ENCODE measurements at places on chromosomes 5 and 9.

GRCh38 chr5:2383698-2384065 lies 367.8 kb downstream of the IRX2 start:
- no peak for DNase-seq

- no peak for DNase-seq
These were observed 194.1 kb downstream of the RANBP17 start for GRCh38 chr5:171055875-171056454.

GRCh38 chr9:127417131-127418036 lies 6.8 kb upstream of the ZNF79 start:
- DNase-seq: no peak

DNA sequence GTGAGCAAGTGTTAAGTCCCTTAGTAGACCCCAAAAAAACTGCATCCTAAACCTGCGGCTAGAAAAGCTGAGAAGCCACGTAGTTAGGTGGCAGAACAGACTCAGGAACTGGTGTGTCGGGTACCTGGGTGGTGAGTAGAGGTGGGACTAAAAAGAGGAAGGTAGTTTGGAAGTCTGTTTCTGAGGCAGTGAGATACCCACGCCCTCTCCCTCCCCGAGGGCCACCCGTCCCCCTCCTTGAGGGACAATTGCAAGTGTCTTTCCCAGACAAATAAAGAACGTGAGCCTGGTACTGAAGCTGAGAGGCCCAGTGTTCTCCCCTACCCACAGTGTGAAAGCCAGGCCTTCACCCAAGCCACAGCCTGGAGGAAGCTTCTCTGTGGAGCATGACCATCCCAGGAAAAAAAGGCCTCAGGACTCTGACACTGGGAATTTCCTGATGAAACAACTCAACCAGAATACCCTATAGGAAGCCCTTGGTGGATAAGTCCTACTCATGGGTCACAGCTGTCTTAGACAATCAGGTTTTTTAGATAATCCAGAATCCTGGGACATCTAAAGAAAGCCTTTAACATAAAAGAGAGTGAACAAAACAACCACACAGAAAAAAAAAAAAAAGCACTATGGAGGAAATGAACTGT lies 7.0 kb upstream of the CD74 start:
- DNase-seq: no peak

- no peak for DNase-seq
These were observed 27.3 kb downstream of the PPARGC1B start for GRCh38 chr5:149757197-149757947.

GRCh38 chr5:53326424-53327153 lies 153.8 kb upstream of the FST start:
- no peak for DNase-seq

DNA sequence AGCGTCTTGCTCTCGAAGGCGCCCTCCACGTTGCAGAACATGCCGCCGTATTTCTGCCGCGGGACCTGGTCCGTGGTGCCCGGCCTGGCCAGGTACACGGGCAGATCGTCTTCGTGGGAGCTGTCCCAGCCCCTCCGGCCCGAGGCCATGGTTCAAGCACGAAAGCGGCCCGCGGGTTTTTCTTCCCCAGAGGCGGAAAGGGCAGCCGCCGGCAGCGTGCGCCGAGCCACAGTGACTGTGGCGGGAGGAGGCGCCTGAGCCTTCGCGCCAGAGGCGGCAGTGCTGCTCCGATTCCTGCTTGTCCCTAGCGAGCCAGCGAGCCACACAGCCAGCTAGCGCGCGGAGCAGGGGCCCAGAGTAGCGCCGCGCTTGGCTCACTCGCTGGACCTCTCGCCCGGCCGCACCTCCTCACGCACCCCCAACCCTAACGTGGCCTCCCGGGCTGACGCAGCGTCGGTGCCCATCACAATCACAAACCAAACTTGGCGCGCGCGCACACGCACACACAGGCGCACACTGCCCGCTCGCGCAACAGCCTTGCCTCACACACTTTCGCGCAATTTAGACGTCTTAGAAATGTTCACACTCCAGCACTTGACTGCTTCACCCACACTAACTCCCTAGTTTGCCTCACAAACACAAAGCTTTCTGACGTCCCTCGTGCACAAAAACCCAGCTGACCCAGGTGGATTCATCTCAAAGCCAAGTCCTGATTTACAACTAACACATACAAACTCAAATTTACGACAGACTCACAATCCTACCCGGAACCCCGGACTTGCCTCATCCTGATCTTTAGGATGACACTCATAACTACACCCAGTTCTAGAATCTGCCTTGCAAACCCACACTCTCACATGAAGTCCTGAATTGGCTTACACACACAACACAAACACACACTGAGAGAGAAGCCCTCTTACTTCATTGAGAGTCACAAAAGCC lies at the start of gene DPYSL3:
Gene DPYSL3, minus strand, starts transcription at position 359 of the 942 bp plus-strand sequence. Its CDS starts 210 bp downstream, at position 149.
- DNase-seq: no peak

GRCh38 chr9:98453589-98454311 lies 198.3 kb upstream of the TBC1D2 start:
- DNase-seq: no peak

- no peak for DNase-seq
These were observed 32.4 kb downstream of the MAST4 start for GRCh38 chr5:66628561-66628960.

DNA sequence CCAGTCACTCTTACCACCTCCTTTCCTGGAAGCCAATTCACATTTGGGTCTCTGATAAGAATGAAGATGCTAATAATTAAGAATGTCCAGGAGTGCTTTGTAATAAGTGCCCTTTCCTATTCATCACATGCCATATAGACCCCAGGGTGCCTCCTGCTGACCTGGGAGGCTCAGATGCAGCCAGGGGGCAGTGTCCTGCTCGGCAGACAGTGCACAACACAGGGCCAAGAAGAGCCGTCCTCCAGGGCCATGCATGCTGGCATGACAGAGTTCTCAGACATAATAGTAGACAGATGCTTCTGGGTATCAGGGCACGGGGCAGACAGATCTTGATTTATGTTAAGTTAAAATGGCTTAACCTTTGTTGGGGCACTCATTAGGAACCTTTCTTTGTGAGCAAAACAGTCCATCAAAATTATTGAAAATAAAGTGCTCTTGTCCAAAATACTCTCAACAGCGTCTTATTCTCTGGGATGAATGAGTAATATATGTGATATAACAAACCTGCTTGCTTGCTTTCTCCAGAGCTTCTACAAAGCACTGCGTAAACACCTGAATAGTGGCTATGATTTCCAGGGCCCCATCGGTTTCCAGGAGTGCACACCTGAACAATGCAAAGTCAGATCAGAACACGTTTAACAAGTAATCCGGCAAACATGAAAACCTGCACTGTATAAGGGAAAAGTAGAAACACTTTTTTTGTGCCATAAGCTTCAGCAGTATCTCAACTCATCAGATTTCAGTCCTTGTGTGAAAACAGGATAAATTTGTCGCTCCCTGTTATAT lies 192.7 kb downstream of the FANCC start:
- DNase-seq: no peak

DNA sequence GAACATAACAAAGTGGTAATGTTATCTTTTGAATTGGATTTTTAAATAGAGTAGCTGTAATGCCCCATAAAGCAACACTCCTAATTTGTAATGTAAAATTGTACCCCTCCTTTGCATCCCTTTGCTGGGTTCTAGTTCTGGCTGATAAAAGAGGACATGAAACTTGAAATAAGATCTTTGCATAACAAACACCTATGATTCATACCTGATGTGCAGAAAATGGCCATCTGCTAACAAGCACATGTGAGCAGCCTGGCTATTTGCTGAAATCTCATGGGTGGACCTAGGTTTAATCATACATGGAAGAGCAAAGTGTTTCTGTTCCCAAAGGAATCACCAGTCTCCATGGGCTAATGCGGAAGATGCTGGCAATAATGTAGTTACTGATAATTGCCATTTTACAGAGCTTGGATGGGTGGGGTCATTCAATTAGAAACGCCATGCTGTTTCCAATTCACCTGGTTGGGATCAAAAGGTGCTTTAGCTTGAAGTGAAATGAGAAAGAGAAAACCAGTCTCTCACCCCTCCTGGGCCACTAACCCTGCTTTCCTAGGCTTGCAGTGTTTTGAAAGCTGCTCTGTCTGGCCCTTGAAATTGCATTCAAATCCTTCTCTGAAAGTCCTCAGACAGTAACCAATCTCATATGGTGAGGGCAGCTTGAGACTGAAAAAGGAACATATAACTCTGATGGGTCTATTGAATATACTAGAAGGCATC lies 585.1 kb downstream of the TLE4 start:
- no peak for DNase-seq

- DNase-seq: no peak
These were observed 52.6 kb upstream of the KLF9 start for GRCh38 chr9:70466976-70467561.

- no peak for DNase-seq
These were observed 68.5 kb downstream of the PRLR start for GRCh38 chr5:35161652-35162273.

DNA sequence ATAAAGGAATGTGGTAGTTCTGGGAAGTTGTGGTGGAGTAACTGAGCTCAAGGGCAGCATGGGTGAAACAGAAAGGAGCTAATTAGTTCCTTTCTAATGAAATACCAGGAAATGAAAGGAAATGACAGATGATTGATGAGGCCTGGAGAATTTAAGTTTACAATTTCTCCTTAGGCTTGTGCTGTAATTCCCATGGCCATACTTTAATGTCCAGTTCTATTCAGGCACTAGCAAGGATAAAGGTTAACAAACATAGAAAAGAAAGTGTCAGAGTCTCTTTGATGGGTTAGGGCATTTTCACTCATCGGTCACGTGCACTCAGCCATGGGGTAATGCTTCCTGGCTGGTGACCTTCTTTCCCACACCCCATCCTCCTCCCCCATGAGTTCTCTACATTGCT lies 70.3 kb downstream of the CTSL start:
- no peak for DNase-seq

DNA sequence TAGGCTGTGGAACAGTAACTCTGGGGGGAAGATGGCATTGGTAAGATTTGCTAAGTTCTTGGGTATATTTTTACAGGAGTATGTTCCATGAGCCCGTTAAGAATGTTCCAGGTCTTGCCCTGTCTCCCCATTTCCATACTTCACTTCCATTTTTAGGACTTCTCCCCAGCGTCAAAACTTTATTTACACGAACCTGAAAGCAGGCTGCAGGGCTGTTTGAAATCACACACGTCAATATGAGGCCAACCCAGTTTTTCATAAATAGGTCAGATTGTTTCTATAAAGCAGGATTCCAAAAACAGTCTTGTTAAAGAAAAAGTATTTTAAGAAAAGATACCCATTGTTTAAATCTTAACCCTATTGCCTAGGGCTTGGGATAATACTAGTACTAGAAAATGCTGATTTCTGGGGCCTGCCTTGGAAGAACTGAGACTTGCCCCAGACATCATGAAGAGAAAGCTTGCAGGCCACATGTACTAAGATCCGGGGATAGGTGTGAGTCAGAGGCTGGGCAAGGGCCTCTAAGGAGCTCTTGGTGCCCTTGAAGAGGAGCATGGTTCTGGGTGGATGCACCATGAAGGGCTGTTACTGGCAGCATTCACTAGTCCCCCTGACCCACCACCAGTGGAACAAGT lies 24.2 kb downstream of the TRIO start:
- DNase-seq: no peak

DNA sequence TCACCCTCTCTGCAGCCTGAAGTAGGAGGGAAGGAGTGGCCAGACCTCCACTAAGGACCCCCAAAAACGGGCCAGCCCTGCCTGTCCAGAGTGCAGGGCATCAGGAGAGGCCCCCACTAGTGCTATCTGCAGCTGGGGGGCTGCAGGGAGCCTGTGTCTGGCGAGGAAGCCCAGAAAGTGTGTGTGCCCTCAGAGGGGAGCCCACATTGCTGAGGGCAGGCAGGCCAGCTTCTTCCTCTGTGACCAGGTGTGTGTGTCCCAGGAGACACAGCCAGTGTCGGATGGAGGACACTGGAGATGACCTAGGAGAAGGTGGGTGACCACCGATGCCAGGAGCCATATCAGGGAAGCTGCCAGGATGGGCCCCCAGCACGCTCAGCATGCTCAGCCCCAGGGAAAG lies 218.7 kb downstream of the IRX2 start:
- no peak for DNase-seq

- no peak for DNase-seq
These were observed 68.8 kb upstream of the DAB2IP start for GRCh38 chr9:121582641-121583040.

DNA sequence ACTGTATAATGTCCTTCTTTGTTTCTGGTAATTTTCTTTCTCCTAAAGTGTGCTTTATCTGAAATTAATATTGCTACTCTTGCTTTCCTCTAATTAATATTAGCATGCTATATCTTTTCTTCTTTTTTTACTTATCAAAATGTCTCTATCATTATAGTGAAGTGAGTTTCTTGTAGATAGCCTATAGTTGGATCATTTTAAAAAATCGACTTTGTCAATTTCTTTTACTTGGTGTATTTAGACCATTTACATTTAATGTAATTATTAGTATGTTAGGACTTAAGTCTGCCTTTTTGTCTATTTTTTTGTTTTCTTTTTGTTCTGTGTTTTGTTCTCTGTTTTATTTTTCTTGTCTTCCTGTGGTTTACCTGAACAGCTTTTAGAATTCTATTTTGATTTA lies 35.4 kb upstream of the RNF130 start:
- DNase-seq: no peak

- no peak for DNase-seq
These were observed 1.2 kb upstream of the PAPPA start for GRCh38 chr9:116152390-116152789.

- no peak for DNase-seq
These were observed 41.8 kb upstream of the ROR2 start for GRCh38 chr9:91991721-91992341.

- DNase-seq: no peak
These were observed 44.9 kb downstream of the USP20 start for GRCh38 chr9:129879991-129880653.

DNA sequence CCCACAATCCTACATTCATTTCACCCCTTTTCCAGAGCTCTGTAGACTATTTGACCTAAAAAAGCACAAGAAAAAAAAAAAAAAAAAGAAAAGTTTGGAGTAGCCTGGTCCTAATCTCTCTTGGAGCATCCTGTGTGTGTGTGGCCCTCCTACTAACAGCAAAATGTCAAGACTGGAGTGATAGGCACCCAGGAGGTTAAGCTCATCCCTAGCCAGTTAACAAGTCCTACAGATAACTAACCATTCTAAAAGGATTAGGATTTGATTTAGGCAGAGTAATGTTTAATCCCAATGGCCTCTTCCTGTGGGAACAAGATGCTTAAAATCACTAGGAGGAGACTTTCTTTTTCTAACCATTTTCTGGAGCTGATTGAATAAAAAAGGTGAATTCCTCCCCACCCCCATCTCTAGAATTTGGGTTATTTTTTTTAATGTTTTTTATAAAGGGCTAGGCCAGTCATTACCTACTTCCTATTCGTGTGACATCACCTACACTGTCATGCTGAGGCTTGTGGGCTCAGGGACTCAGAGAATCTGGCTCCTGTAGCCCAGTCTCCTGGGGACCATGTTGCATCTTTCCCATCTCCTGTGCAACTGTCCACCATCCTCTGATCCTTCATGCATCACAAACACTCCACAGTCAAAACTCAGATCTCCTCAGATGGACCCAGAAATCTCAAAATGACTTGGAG lies 43.2 kb upstream of the NR3C1 start:
- no peak for DNase-seq

GRCh38 chr5:141694479-141694878 lies 12.4 kb upstream of the ARAP3 start:
- DNase-seq: no peak

Data from cortex of kidney (tissue), 1 donor.